ENCODE measurements at places on chromosomes 2 and 18.
A peak's percentile ranks its signal among the peaks of the same experiment; 100 is the strongest.

- no peak for DNase-seq
Observed at GRCh38 chr2:197357986-197358385, 47.4 kb upstream of the ANKRD44 start.

DNA sequence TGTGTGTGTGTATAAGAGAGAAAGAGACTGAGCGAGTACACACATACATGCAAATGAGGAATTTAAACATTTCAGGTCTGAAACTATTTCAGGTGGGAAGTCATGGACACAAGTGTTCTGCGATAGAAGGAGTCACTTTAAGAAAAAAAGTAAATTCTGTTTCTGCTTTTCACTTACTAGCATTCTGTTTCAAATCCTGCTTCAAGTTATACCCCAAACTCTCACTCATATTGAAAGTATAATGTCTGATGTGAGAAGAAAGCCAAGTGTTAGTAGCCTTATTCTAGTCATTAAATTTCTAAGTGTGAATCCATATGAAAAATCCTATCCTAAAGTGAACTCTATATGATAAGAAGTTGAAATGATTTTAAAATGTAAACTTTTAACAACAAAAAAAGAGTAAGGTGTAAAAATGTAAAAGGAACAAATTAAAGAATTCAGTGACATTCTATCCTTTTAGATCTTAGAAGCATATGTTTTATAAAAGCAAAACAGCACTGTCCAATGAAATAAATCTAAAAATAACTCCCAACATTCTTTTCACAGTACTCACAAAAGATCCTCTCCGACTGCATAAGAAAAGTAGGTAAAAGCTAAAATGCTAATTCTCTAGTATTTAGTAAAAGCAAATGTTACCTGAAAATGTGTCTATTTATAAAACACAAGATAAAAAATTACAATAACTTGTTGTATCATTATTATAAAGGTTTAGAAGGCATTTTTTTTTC, 570.6 kb downstream of the ZEB2 start:
- no peak for DNase-seq

DNA sequence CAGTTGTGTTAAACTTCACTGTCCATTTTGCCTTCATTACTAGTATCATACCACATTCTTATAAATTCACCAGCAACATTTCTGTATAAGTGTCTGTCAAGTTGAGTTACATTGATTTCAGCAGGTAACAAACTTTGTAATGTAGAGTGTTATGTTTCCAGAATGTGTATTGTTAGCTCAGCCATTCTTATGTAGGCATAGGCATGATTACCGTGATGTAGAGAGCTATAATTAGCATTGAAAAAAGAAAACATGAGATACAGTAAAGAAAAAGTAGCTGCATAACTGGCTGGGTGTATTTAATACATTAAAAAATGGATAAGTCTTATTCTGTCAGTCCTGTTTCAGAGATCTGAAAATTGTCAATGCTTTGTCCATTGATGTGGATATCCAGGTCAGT, 8.5 kb downstream of the KCNJ13 start:
- DNase-seq = no peak

DNA sequence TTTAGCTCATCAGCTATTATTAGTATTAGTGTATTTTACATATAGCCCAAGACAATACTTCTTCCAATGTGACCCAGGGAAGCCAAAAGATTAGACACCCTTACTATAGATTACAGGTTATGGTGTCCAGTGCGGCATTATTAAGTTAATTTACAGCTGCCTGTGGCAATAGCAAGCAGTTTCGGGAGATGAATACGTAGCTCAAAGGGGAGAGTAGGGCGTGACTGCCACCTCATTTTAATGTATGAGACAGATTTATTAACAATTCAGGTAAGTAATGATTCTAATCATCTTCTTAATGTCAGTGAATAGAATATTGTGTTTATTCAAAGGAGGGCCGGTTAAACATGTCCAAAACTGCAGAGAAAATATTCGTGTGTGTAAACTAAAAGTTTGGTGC, 6.8 kb upstream of the DSG3 start:
- no peak for DNase-seq

DNA sequence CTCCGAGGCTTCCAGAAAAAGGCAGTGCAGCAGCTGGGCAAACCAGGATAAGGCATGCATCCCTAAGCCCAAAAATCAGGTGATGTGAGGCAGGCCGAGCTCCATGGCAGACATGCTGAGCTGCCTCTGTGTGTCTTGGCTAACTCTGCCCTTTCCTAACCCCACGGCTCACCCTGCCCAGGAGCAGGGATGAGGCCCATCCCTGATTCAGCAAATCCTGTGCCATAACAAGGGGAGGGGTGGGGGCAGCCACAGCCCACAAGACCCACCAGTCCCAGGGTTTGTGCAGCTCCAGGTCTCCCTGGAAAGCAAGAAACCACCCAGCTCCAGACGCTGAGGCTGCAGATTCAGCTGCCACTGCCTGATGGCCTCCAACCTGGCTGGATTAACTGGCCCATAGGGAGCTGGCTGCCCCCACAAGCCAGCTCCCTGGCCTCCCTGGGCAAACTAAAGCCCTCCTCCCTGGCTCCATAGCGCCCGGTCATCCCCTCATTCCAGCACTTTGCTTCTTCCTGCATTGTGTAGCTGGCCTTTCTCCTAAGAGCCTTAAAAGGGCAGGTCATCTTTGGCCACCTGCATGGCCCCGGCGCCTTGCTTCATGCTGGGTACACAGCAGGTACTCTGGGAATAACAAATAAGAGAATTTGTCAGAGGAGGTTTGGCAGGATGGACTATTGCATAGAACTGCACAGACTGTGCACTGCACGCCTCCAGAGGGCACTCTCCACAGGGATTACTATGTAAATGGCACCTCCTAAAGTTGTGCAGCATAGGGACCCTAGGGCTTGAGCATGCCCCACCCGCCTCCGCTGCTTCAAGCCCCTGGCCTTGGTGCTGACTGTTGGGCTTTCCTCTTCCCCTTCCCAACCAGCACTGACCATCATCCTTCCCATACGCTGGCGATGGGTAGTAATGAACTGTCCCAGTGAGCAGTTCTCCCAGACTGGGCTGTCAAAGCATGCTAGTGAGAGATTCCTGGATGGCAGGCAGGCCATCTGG, 10.7 kb downstream of the STEAP3 start:
- DNase-seq = peak; percentile 39

DNA sequence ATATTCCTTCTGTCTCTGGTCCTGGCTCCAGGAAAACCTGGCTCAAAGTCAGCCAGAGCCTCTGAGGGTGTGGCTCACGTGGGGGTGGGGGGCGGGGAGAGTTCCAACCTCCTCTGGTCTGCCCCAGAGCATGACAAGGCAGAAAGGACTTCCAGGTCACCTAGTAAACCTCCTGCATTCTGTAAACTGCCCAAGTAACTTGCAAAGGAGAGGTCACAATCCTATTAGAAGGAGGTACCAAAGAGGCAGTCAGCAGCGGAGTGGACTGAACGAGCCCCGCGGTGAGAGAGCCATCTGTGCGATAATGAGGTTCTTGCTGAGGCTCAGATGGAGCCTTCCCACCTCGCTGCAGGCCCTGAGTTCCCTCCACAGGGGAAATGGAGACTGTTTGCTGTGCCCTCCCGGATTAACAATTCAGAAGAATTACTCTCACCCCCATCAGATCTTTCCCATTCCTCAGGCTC, 58.9 kb upstream of the GATA6 start:
- no peak for DNase-seq

- DNase-seq = no peak
Observed at GRCh38 chr2:9800975-9801726, 42.1 kb upstream of the TAF1B start.

DNA sequence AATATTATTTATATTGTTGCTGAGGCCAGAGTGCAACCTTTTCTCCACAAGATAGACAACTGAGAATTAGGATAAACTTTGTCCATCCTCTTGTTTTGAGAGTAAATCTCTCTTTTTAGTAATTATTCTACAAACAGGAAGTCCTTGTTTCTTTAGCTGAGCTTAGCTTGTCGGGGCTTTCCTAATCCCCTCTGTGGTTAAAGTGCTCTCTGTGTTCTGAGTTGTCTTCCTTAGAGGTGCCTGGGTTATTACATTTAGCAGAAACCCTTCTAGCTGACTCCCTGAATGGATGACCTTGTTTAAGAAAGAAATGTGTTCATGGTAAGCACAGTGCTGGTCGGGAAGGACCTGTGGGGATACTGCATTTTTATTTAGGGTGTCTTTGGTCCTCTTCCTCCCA, 12.7 kb downstream of the USP39 start:
- DNase-seq = no peak

GRCh38 chr18:73408469-73408868, 540.7 kb upstream of the NETO1 start:
- DNase-seq = no peak

DNA sequence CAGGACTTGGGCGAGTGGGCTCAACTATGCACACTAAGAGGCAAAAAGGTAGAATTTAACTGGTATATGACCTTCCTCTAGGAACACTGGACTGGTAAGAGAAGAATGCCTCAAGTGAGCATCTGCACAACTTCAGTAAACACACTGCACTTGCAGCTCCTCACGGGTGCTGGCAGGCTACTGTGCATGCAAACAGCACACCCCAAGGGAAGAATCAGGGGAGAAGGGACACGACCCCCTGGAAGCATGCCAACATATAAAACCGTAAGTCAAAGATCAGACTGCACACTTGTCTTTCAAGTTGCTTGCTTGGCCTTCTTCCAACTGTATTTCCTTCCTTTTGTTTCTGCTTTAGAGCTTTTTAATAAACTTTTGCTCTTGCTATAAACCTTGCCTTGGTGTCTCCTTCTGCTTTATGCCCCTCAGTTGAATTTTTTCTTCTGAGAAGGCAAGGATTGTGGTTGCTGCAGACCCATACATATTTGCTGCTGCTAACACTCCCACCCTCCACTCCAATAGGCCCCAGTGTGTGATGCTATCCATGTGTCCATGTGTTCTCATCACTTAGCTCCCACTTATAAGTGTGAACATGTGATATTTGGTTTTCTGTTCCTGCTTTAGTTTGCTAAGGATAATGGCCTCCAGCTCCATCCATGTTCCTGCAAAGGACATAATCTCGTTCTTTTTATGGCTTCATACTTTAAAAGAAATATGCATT, 263.7 kb upstream of the SPOPL start:
- DNase-seq = no peak

GRCh38 chr2:218259099-218259961, 1.5 kb upstream of the GPBAR1 start:
- no peak for DNase-seq

GRCh38 chr2:75432761-75433361, 127.9 kb downstream of the EVA1A start:
- no peak for DNase-seq

- DNase-seq = no peak
Observed at GRCh38 chr2:219565130-219566080, 5.9 kb downstream of the OBSL1 start.

DNA sequence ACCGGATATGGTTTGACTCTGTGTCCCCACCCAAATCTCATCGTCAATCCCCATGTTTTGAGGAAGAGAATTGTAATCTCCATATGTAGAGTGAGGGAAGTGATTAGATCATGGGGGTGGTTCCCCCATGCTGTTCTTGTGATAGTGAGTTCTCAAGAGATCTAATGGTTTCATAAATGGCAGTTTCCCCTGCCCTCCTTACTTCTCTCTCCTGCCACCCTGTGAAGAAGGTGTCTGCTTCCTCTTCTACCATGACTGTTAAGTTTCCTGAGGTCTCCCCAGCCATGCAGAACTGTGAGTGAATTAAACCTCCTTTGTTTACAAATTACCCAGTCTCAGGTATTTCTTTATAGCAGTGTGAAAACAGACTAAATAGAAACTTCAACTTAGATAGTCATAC, 69.5 kb downstream of the SESTD1 start:
- no peak for DNase-seq

DNA sequence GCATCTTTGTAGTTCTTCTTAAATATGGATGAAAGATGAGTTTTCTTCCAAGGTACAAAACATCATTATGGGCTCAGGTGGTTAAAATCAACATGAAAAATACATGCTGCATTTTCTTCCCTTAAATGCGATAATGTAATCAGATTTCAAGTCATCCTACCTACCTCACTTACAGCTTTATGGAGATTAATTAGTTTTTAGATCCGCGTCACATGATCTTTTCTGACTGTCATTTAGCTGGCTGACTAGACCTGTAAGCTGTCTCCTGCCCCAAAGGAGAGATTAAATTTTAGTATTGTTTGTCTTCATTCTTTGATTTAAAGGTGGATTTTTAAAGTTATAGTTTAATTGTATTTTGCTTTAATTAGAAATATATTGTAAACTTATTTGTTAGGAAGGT, 678.0 kb upstream of the ZEB2 start:
- peak; percentile 35 for DNase-seq

DNA sequence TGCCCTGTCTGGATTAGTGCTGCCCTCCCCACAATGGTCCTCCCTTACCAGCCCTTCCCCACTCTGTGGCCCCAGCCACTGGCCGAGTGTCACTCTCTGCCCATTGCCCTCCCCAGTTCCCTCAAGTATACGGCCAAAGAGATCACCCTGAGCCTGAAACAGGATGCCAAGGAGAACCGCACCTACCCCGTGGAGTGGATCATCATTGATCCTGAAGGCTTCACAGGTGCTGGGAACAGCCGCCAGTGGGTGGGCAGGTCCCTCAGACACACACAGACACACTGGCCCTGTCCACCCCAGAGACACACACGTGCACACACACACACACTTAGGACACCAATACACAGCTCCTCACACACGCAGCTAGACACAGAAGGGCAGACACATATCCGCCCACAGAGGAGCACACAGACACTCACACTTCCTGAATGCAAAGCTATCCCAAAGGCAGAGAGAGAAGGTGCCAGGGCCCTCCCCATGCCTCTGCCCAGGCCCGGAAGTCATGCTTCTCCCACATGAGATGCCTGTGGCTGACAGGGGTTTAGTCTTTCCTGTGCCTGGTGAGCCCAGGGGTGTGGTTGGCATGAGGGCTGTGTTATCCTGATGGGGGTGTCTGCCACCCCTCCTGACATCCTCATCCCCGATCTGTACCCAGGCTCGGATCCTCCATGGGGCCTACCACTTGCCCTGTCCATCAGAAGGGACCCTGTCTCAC, 2.9 kb downstream of the CHRND start:
- no peak for DNase-seq

- no peak for DNase-seq
Observed at GRCh38 chr18:66752733-66753132, 148.8 kb upstream of the CDH19 start.

GRCh38 chr2:6905668-6906067, 11.5 kb upstream of the RNF144A start:
- no peak for DNase-seq

GRCh38 chr2:96320728-96321622, 4.1 kb upstream of the ITPRIPL1 start:
- no peak for DNase-seq

DNA sequence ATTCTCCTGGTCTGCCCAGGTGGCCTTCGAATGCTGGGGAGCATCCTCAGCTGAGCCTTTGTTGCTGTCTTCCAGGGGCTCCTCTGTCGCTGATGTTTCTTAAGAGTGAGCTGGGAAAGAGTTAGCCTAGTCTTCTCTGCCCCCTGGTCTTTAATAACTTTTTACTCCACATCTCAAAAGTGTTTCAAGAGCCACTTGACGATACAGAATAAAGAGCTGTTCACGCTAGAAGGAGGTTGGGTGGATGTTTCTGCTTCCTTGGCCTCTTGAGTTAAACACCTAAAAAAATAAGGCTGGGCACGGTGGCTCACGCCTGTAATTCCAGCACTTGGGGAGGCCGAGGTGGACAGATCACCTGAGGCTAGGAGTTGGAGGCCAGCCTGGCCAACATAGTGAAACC, 2.8 kb upstream of the BUB1 start:
- DNase-seq = no peak
